ENCODE measurements at places on chromosomes 11 and 22.
A peak's percentile ranks its signal among the peaks of the same experiment; 100 is the strongest.

GRCh38 chr11:109196016-109196415, 226.0 kb upstream of the C11orf87 start:
- no peak for DNase-seq

GRCh38 chr11:35163209-35163608, 24.2 kb downstream of the CD44 start:
- DNase-seq: no peak

DNA sequence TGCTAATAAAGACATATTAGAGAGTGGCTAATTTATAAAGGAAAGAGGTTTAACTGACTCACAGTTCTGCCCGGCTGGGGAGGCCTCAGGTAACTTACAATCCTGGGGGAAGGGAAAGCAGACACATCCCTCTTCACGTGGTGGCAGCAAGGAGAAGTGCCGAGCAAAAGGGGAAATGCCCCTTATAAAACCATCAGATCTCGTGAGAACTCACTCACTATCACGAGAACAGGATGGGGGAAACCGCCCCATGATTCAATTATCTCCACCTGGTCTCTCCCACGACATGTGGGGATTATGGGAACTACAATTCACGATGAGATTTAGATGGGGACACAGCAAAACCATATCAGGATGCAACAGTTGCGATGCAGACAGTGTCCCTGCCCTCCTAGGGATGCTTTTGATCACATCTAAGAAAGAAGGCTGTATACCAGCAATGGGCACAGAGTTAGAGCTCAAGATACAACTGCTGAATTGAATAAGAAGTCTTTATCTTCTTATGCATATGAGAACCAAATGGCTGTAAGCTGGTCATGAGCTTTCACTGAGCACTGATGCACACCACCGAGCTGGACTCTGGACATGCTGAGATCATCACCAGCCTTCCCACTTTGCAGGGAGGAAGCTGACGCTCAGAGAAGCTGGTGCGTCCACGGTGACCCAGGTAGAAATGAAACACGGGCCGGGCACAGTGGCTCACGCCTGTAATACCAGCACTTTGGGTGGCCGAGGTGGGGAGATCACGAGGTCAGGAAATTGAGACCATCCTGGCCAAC, 255.2 kb downstream of the MN1 start:
- DNase-seq: no peak

DNA sequence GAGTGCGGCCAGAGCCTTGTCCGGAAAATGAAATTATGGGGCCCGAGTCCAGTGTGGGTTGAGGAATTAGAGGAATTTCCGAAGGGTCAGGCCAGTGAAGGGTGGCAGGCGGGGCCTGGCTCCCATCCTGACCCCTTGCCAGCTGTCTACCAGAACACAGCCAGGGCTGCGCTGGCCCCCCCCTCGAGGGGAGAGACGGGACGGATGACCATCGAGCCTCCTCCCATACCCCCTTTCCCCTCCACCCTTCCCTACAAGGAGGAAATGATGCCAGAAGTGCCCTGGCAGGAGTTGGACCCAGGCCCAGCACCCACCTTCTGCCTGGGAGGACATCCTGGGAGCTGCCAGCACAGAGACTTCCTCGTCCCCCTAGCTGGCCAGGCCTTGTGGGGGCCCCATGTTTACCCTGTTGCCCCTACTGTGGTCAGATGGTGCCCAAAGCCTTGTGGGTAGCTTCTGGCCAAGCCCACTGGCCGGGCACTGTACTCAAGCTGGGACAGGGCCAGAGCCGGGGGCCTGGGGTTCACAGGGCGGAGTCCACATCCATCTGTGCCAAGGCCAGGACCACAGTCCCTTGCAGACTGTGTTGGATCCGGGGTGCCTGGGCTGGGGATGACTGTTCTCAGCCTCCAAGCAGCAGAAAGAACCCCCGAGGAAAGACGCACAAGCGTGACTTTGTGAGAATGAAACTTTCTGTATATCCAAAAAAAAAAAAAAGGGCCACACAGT, 20.8 kb downstream of the ARVCF start:
- DNase-seq: no peak

GRCh38 chr11:64474680-64475079, 115.7 kb downstream of the RPS6KA4 start:
- DNase-seq: no peak

GRCh38 chr11:70077411-70078094, 564 bp upstream of the ANO1 start:
- DNase-seq: no peak

GRCh38 chr11:7279676-7280075, 28.0 kb downstream of the SYT9 start:
- DNase-seq: no peak

- no peak for DNase-seq
These were observed 59.5 kb downstream of the USP35 start for GRCh38 chr11:78248191-78248590.

GRCh38 chr11:66314561-66315497, 2.0 kb downstream of the CD248 start:
- no peak for DNase-seq

DNA sequence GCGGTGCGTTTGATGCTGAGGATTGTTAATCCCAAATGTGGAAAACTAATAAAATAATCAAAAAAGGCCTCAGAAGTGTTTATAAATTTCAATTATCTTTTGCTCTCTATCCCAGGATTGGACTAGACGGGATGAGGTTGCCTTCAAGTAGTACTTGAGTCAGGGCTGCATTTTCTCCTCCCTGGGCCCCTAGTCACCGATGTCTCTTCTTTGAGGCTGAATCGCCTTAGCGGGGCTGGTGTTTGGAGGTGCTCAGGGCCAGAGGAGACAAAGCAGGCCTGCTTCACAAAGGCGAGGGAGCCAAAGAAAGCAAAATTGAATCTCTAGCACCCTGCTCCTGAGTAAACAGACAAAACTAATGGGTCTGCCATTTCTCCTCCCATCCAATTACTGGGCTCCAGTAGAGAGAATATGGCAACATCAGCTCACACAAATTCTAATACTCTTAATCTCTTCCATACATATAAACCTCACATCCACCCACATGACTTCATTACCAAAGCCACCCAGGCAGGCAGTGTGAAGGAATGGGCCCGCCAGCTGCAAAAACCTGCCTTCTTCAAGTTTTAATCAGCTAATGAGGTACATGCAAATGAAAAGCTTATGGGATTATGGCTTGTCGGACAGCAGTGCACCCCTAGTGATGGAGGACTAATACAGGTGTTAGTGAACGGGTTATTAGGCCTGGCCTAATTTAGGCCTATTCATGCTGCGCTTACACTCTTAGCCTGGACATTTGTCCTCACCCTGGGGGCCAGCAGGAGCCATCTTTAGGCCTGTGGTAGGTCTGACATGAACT, 52.7 kb upstream of the HTATIP2 start:
- no peak for DNase-seq

DNA sequence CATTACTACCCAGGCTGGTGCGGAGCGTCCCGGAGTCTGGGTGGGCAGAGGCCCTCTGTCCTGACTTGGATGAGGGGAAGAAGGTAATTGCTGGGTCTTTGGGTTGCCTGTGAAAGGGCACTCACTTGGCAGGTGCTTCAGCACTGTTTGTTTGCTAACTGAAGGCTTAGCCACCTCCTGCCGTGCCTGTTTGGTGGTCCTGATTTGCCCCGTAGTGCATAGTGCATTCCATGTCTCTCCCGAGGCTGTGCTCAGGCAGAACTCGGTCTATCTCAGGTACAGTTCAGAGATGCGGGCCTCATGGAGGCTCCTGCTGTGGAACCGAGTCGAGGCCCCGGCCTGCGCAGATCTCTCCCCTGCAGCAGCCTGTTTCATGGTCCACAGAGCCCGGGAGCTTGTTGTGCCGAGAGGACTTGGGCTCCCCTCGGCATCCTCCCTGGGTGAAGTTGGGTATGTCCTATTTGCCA, 146.2 kb downstream of the TBC1D22A start:
- DNase-seq: no peak

GRCh38 chr22:24289741-24290163, 19.1 kb downstream of the SPECC1L start:
- DNase-seq: no peak

GRCh38 chr11:2578929-2579270, 120.9 kb downstream of the KCNQ1OT1 start:
- DNase-seq: no peak

GRCh38 chr11:118258410-118258809, 5.7 kb downstream of the MPZL2 start:
- no peak for DNase-seq

- no peak for DNase-seq
These were observed 90.4 kb upstream of the PDGFD start for GRCh38 chr11:104254347-104254746.

GRCh38 chr11:93493252-93493897, 49.8 kb downstream of the SMCO4 start:
- DNase-seq: no peak

DNA sequence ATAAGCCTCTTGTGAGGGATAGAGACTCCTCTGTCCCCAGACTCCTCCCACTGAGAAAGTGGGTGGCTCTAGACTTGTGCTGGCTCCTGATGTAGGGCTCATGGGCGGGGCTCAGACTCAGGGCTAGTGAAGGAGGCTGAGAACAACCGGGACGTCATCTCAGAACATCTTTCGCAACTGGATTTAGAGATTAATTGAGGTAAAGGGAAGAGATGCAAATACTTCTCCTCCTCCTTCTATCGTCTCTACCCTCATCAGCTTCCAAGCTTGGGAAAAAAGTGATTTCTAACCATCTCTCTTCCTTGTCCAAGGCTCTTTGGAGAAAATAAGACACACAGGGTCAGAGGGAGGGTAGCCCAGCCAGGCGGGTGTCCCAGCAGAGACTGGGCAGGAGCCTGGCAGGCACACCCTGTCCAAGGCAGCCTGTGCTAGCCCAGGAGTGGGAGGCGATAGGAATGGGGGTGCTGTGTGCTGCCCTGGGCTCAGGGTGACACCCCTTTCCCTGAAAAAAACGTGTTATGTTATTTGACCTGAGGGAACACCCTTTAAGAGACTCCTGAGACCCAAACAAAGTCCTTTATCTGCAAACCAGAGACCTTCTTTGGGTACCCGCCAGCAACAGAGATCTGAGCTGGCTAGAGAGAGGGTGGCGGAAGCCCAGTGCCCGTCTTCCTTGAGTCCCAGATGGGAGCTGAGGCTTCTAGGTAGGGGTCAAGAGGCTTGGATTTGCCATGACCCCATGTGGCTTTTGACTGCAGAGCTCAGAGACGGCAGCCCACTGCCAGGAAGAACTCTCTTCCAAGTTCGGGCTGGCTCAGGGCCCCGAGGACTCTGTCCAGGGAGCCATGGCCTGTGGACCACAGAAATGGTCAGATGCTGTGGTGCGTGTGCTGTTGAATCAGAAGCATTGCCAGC, 160.9 kb downstream of the ADAMTS15 start:
- DNase-seq: no peak

GRCh38 chr11:63919267-63920125, 2.5 kb upstream of the RCOR2 start:
- DNase-seq: no peak

DNA sequence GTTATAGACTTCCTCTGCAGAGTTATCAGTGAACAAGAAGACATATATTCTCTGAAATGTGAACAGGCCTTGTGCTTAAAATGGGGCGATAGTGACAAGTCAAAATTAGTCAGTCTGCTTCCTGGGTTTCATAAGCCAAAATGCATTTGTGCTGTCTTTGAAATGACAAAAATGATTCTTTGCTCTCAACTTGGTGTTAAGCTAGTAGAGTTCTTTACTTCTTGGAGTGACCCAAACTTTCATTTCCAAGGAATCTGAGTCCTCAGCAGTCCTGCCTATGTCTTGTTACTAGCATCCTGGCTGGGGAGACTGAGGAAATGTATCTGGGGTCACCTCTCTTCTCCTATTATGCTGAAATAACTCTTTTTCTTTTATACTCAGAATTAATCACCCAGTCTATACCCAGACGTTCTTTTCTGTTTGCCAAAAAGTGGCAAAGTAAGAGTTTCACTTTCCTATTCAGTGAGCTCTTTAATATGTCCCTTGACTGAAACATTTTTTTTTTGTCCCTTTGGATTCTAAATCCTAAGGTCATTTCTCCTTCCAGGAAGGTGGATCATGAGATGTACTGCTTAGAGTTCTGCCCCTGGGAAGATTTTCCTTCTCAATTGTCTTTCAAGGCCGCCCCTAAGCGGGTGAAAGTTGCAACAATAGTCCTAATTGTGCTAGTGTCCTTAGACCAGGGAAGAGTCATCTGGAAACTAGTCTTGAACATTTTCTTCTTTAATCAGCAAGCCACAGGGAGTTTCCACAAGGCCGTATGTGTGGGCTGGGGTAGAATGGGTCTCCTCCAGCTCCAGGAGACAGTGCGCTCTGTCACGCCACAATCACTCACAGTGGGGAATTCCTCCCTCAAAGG, 53.0 kb upstream of the RDX start:
- peak; percentile 11 for DNase-seq

GRCh38 chr22:29870574-29870973, 12.4 kb upstream of the MTMR3 start:
- DNase-seq: peak; percentile 6

- no peak for DNase-seq
These were observed 27.6 kb downstream of the BCR start for GRCh38 chr22:23207729-23208393.

DNA sequence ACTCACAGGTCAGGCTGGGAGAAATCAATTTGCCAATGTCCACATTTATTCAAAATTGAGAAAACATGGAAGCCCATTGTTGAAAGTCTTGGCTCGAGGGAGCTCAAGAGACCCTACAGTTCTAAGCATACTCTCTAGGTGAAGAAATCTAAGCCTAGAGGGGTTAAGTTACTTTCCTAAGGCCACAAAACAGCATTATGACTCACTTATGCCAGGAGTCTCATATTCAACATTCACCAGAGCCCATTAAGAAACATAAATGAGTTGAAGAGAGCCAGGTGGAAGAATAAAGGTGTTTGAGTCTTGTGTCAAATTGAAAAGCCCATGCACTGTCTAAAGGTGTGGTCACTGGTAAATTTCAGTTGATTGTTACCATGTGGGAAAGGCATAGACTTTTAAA, 108.1 kb downstream of the INSC start:
- no peak for DNase-seq

- no peak for DNase-seq
These were observed 21.5 kb upstream of the LINC01488 start for GRCh38 chr11:69459848-69460539.

DNA sequence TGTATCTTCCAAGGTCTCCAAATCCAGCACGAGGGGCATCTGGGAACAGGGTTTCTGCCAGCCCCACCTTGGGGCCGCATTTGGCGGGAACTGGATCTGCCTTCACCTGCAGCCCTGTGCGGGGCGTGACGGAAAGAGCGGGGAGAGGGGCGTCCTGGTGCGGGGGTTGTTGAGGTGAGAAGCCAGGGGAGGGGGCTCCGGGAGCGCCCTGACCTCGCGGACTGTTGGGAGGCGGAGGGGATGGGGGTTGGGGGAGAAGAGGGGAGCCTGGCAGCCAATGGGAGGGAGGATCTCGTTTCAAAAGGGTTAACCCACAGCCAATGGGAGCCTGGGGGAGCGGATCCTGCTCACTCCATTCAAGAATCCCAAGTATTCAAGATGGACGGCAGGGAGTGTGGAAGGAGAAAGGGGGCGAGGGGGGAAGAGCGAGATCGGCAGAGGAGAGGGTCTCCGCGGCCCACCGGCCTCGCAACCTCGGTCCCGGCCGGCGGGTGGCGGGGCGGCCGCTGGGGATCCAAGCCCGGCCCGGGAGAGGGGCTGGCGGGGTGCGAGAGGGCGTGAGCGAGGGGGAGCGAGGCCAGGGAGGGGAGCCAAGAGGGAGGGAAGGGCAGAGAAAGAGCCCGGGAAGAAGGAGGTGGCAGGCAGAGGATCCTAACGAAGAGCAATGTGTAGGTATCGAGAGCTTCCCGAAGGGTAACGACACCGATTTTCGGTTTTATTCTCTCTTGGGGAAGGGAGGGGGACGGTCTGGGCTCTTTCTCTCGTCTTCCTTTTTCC, 11.5 kb downstream of the YPEL4 start:
- DNase-seq: no peak

GRCh38 chr11:94974178-94974577, 669 bp downstream of the KDM4D start:
- DNase-seq: no peak

All from stimulated activated CD4-positive, alpha-beta T cell treated with anti-CD3 and anti-CD28 coated beads, Interleukin-2, amount 100 ng/mL, for 4 hours (primary cell).